ENCODE measurements at places on chromosomes 1 and 21.

GRCh38 chr1:48109390-48110013 is 112.3 kb upstream of the TRABD2B start:
- DNase-seq, result peak; percentile 7

GRCh38 chr1:1869469-1869868 is 21.4 kb downstream of the GNB1 start:
- DNase-seq, result peak; percentile 38

DNA sequence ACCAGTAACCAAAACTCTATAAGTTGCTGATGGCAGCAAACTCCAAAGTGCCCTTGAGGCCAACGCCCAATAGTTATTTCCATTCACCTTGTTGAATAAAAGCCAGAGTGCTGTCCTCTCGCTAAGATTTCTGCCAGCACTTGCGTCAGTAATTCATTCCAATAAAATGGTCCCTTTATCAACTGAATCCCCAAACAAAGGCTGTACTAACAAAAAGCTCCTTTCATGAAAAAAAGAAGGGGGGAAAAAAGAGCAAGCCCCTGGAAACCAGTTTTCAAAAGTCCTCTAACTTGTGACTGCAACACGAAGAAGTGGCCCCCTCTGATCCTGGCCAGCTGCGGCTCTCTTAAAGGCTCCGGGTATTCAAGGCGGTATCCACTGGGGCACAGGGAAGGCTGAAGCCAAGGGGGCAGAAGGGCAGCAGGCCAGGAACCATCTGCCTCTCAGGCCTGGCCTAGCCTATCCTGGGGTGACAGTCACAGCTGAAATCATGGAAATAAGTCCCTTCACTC is 55.8 kb upstream of the ZNF326 start:
- no peak for DNase-seq

DNA sequence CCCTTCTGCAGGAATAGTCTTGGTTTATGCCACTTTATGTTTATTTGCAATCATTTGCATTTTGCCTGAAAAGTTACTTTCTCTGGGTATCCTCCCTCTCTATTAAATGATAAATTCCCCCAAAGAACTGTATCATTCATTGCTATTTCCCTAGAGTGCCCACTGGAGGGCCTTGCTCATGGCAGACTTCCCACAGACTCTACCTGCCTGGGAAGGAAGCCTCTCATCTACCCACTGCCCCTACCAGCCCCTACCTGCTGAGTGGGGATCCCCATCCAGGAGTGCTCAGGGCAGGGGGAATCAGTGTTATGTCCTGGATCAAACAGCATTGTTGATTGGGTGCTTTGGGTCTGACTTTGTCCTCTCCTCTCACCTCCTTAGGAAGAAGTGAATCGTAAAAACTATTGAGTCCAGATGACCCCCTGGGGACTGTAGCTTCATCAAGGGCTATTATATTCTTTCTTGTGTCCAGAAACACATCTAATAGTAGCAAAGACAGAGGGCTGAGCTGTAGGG is 6.8 kb upstream of the LRRN2 start:
- no peak for DNase-seq

- no peak for DNase-seq
Observed at GRCh38 chr1:1344655-1345361, 4.4 kb downstream of the DVL1 start.

- DNase-seq, result peak; percentile 83
Observed at GRCh38 chr1:25140073-25140797, 92.1 kb downstream of the SYF2 start.

DNA sequence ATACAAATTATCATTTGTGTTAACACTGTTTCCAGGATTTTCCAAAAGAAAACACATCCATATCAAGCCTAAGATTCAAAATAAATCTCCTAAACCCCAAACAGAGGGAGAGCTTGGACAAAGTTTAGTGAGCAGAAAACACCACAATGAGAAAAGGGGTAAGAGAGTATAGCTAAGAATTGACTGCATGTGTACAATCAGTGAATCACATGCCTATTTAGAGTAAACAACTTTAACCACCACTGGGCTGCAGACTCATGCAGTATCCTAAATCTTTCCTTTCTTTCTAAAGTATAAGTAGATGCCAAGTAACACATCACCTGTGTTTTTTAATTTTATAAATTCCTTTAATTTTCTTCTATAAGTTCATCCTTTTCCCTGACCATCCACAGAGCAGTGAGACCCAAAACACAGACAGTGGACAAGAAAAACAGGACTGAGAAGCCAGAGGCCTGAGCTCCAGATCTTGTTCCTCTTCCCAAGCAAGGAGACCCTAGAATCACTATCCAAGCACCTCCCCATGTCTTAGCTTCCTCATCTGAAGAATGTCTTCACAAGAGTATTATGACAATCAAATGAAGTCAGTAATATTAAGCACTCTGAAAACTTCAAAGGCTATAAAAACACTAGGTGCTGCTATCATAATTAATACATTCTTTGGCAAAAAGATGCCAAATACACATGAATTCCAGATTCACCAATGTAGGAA is 93.1 kb downstream of the VAV3 start:
- DNase-seq, result no peak

- no peak for DNase-seq
Observed at GRCh38 chr1:198856601-198857000, 217.8 kb downstream of the PTPRC start.

DNA sequence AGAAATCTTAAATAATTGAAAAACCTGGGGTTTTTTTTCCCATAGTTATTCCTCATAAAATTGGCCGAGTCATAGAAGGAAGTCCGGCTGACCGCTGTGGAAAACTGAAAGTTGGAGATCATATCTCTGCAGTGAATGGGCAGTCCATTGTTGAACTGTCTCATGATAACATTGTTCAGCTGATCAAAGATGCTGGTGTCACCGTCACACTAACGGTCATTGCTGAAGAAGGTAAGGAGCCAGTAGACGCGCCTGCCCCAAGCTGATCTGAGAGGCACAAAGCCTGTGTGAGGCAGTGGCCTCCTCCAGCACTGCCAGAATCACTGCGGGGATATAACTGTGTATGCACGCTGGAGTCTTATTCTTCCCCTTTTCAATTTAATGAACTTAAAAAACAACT is 100.3 kb downstream of the PHTF1 start:
- DNase-seq, result no peak

DNA sequence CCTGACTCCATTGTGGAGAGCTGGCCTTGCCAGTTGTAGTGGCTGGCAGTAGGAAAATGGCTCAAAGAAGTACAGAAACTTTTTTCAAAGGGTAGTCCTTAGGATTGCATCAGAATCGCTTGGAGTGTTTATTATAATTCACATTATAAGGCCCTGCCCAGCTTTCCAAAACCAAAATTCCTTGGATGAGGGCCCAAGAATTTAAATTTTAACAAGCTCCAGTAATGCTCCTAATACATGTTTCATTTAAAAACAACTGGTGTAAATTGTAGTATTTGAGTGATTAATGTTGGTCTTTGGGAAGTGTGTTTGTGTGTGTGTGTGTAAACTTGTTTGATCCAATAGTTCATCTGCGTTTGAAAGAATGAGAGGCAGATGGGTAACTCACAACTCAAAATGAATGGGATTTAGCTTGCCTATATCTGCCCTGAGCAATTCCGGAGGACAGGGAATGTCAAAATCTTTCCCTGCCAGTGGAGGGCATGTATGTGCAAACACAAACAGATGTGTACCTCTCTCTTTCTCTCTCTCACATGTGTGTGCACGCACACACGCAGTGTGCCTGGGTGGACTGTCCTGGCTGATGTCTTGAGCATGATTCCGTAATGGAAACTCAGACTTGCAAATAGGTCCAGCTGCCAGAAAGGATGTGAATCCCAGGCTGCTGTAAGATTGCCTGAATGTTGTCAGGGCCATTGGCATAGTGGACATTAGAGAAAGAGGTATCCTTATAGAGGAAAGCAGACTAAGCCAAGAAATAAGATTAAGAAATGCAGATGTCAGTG is 293.1 kb downstream of the LMX1A start:
- no peak for DNase-seq

GRCh38 chr1:202665417-202665816 is 44.8 kb downstream of the SYT2 start:
- no peak for DNase-seq

- DNase-seq, result no peak
Observed at GRCh38 chr1:59827055-59827643, 12.4 kb downstream of the HOOK1 start.

- DNase-seq, result peak; percentile 77
Observed at GRCh38 chr1:27435566-27436203, 43.3 kb downstream of the GPR3 start.

DNA sequence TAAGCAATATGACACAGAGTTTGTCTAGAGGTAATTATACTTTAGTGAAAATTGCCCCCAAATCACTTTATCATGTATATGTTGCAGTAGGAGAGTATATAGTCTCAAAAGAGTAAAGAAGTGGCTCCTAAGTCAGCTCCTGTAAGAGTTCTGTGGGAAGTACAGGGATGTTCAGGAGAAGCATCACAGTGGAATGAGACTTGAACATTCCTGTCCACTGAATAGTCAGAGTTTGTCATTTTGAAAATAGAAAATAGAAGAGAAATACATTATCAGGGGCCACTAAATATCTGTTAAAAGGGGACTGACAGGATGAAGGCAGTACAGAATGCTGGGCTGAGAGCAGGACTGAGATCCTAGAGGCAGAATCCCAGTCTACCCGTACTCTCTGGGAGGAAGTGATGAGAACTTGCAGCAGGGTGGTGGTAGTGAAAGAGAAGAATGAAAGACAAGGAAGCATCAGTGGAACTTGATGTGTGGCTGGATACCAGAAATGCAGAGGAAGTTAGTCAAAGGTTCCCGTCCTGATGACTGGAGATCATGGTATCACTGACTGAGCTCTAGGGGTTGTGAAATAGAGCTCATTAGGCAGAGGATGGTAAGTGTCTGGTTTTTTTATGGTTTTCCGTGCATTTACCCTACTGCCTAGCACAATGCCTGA is 153.4 kb downstream of the FMN2 start:
- no peak for DNase-seq

- no peak for DNase-seq
Observed at GRCh38 chr1:9078752-9079500, 9.5 kb upstream of the SLC2A5 start.

DNA sequence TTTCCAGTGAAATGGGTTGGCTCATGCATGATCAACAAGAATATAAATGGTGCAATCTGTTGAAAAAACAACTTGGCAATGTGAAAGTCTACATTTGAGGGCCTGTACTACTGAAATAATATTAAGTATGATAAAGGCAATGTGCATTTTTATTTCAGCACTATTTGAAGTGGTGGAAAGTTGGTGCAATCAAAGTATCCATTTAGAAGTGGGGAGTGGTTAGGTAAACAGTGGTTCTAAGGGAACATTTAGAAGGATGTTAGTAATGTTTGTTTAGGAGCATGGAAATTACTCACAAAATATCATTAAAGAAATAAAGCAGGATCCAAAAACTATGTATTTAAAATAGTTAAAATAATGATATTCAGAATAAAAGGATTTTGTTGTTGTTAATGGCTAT is 60.2 kb downstream of the CHRM3 start:
- DNase-seq, result no peak

DNA sequence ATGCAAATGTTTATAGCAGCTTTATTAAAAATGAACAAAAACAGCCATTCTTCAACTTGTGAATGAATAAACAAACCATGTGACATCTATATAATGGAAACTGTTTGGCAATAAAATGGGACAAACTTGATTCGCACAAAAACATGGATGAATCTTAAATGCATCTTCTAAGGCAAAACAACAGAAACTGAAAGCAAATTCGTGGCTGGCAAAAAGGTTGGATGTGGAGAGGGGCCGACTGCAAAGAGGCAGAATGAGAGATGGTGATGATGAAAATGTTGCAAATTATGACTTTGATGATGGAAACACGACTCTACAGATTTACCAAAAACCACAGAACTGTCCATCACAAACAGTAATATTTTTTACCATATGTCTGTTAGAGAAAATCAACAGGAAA is 327.0 kb upstream of the NR5A2 start:
- DNase-seq, result no peak

DNA sequence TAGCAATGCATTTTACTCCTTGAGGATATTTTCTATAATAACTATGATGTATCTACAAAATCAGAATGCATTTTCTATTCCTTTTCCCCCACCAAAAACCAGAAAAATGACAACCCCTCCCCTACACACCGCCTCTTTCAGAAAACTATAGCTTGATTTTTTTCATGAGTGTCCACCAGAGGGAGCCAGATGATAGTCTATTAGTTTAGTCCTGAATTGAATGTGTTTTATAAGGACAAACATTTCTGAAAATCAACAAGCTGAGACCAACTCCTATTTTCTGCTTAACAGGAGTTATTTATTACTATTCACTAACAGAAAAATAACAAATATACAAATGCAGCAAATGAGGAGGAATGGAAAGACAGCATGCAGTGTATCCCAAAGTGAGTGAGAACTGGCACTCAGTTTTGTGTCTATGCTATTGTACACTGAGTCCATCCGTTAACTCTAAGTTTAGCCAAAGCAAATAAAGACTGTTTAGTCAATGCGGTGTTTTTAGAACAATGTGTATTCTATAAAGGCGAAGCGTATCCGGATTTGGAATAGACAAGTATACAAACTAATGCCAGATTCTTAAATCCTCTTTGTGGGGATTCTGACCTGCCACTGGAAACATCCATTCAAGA is 182.6 kb downstream of the VAV3 start:
- no peak for DNase-seq

DNA sequence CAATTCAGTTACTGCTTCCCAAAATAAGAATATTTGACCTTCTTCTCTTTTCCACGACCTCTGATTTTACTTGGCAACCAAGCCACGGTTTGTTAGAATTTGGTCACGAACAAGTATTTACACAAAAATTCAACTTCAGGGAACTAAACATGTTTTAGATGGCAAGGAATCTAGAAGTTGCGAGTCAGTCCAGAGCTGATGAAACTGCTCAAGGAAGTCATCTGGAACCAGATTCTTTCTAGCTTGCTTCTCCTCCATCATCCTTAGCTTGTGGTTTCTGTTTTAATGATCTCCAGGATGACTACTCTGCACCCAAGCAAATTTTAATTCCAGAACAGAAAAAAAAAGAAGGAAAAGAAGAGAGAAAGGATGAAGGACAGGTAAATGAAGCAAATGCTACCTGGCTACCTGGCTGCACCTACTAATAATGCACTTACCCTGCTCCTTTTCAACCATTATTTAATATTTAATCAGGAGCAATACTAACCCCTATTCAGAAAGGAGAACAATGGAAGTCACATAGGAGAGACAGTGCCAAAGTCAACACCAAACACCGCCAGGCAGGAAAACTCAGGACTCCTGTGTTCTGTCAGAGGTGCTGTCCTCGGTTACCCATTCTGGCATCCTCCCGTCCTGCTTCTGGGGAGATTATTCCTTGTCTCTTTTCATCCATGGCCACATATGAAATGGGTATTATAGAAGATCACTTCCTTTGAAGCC is 54.2 kb upstream of the RGS7 start:
- DNase-seq, result no peak

- DNase-seq, result no peak
Observed at GRCh38 chr1:28122183-28122582, 33.8 kb upstream of the EYA3 start.

- no peak for DNase-seq
Observed at GRCh38 chr1:89887270-89887669, 66.4 kb downstream of the LRRC8D start.

GRCh38 chr1:158818975-158819431 is 12.1 kb upstream of the MNDA start:
- no peak for DNase-seq

- peak; percentile 23 for DNase-seq
Observed at GRCh38 chr1:153470707-153471106, 10.3 kb upstream of the S100A7 start.

GRCh38 chr1:57857809-57858208 is 433.9 kb upstream of the DAB1 start:
- DNase-seq, result no peak

All from HL-60 (cell line).